Activated CD8-positive, alpha-beta memory T cell treated with anti-CD3 and anti-CD28 coated beads, Interleukin-2, amount 10 ng/mL, durations not matched to agents 7 days and 5 days (primary cell): ENCODE measurements at places on chromosomes 12 and 14.

DNA sequence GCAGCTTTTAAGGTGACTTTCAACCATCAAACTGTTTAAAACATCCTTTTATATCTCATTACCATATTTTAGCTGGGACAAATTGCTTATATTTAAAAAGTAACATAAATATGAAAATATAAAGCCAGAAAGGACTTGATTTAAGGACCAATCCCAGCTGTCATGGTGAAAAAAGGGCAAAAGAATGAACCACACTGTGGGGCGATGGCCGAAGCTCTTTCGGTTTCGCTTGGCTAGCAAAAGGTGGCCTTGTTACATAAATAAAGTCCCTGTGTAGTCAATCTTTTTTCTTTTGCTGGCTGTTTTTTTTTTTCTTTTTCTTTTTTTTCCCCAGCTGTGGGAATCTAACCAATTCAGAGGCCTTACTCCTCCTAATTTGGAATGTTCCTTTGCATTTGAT lies 50.9 kb downstream of the FBXO33 start:
- no peak for DNase-seq

DNA sequence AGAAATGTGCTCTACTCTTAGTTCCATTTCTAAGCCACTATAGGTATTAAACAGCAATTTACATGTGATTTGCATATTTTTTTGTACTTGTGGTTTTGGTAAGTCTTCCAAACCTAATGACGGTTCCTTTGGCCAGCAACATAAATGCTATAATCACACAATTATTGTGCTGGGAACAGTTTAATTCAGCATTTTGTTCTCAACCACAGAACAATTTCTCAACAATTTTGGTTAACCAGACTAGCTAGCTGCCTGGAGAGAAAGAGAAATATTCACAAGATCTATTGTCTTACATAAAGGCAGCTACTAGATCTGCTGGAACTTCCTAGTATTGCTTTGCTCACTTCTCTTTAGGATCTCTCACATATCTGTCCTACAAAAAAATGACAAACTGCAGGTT lies 265.3 kb downstream of the SOX5 start:
- DNase-seq: no peak

DNA sequence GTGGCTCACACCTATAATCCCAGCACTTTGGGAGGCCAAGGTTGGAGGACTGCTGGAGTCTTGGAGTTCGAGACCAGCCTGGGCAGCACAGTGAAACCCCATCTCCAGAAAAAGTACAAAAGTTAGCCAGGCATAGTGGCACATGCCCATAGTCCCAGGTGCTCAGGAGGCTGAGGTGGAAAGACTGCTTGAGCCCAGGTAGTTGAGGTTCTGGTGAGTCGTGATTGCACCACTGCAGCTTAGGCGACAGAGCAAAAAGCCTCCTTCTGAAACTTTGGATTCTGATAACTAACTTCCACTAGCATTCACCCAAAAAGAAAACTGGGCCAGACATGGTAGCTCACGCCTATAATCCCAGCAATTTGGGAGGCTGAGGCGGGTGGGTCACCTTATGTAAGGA lies 6.6 kb downstream of the BTBD7 start:
- no peak for DNase-seq

- peak; percentile 70 for DNase-seq
These were observed 1.3 kb downstream of the CHST11 start for GRCh38 chr12:104457746-104458693.

- DNase-seq: no peak
These were observed 49.0 kb downstream of the NTF3 start for GRCh38 chr12:5480938-5481303.

GRCh38 chr14:26414103-26414502 lies 183.7 kb downstream of the NOVA1 start:
- no peak for DNase-seq

GRCh38 chr12:123096182-123096581 lies 54.7 kb downstream of the PITPNM2 start:
- no peak for DNase-seq

DNA sequence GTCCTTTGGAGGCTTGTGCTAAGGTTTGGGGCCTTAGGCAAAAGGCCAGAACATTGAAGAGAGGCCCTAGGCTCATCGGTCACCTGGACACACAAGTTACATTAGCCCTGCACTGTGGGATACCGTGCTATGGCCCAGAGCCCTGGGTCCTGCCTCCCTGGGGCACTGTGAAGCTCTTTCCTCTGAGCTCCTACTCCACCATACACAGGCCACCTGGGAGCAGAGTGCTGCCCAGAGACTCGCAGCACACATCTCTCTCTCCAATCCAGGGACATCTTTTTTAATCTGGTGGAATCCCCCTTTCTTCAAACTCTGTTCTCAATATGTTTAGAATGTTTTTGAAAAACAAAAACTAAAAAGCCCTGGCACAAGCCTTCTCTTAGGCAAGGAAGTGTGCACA lies 314.2 kb upstream of the RGS6 start:
- DNase-seq: no peak
